Left hindlimb (tissue), 1 donor: ENCODE measurements at places on chromosomes 13 and 19.

- DNase-seq = peak; percentile 91
Observed at GRCh38 chr19:9406798-9407352, 28.5 kb downstream of the ZNF266 start.

GRCh38 chr13:20326276-20326675 is 94.2 kb upstream of the GJB6 start:
- DNase-seq = no peak

- no peak for DNase-seq
Observed at GRCh38 chr19:51822946-51823345, 28.0 kb downstream of the FPR3 start.

- no peak for DNase-seq
Observed at GRCh38 chr13:77779552-77780272, 82.2 kb downstream of the SLAIN1 start.

GRCh38 chr13:106063591-106064313 is 471.7 kb downstream of the EFNB2 start:
- no peak for DNase-seq

DNA sequence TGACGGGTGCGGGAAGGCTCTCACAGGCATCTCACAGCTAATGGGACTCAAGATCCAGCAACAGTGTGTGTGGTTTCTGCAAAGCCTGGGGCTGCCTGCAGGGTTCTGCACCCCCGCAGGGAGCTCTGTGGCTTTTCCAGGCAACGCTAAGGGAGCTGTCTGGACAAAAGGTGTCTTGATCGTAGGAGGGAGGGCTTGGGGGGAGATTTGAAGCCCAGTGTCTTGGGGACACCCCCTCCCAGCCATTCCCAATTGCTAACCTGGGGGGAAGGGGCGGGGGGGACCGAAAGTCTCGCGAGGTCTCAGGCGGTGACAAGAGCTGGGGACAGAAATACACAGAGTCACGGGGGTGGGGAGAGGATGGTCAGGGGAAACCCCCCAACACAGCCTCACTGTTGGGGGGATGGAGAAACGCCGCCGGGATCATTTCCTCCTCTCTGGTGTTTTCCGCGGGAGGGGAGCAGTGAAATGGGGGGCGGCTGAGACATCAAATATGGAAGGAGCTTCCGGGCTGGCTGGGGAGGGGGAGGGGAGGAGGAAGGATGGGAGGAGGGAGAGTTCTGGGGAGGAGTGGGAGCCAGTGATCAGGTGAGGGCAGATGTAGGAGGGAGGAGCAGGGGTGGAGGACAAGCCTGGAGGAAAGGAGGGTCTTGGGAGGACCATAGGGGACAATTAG is 13.3 kb downstream of the KCNC3 start:
- DNase-seq = no peak

- DNase-seq = no peak
Observed at GRCh38 chr13:74751739-74752138, 617.5 kb upstream of the KLF12 start.

DNA sequence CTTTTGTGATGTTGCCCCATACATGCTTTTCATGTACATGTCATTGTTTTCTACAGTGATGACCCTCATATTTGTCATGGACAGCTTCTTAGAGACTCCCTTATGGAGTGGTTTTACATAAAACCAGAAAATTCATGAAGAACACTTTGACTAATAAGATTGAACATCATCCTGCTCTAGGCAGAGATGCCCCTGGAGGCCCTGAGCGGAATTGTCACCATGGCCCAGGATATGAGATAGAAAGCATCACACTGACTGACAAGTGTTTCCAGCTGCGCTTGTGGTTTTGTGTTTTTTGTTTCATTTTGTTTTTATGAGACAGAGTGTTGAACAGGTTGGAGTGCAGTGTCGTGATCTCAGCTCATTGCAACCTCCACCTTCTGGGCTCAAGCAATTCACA is 22.2 kb downstream of the ZNF701 start:
- DNase-seq = no peak

DNA sequence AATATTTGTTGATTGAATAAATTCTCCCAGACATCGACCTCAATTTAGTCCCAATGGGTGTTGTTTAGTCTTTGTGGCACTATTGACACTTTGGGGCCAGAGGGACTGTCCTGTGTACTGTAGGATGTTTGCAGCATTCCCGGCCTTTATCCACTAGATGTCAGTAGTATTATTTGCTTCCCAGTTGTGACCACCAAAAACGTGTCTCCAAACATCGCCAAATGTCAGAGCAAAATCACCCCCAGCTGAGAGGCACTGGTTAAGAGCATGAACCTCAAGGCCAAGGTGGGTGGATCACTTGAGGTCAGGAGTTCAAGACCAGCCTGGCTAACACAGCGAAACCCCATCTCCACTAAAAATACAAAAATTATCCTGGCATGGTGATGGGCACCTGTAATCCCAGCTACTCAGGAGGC is 15.4 kb downstream of the NLRP12 start:
- no peak for DNase-seq

- DNase-seq = no peak
Observed at GRCh38 chr13:94674609-94675348, 37.6 kb downstream of the SOX21 start.

DNA sequence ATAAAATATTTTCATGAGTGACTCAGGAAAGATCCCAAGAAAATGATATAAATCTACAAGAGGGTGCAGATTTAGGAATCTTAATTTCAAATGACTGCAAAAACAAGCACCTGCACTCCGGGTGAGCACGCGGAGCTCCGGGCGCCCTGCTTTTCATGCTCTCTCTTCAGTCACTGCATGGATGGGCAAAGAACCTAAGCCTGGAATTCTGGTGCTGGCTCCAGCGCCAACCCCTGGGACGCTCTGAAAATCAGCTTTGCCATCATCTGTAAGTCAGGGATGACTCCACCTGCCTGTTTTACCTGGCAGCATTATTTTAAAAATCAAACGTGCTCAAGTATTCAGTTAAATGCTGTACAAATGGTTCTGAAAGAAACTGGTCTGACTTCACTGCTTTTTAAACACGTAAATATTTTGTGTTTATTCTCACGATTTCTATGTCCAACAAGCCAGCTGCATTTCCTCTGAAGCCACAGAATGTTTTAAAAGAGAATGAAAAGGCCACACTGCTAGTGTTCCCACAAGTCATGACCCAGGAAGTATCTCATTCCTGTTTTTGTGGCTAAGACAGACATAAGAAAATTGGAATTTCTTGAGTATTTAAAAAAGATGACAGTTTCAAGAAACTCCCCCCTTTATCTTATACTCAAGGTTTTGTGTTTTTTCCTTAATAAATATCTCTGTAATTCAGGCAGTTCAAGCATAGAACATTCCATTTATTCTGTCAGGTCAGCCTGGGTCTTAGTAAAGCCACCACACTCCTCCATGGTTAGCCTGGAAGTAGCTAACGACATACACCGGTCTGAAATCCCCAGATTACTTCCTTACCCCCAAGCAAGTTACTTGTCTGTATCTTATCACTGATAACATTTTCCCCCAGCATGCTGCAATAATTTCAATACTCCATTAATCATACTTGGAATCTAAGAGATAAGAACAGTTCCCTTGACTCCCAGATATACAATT is 81.1 kb downstream of the COL4A1 start:
- no peak for DNase-seq

DNA sequence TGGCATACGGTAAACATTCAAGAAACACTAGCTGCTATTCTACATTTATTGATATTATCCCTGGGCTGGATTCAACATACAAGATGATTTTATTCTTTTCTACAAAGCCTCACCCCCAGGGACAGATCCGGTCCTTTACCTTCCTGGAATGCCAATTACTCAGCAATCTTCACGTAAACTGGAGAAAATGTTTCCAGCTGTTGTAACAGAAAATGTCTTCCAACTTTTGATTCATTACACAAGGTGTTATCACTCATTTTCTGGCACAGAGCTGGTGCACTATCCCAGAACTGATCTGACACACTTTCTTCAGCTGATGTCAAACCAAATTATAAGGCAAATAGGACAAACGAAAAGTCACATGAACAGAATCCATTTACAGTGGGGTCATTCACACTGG is 33.1 kb downstream of the DCLK1 start:
- DNase-seq = no peak

DNA sequence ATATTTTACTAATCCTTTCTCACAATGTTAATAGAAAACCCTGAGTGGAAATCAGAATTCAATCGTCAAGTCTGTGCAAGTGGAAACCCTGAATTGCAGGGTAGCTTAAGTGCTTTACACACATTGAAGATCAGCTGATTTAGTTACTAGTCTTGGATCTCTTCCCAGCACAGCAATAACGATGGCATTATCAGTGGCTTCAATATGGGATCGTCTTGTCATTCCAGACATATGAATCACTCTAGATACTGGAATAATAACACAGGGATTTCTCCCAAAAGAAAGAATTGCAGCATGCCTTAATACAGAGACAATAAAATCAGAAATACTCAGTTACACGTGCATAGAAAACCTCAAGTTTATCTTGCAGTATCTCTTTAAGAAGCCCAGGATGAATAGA is 12.6 kb upstream of the METTL21C start:
- no peak for DNase-seq

DNA sequence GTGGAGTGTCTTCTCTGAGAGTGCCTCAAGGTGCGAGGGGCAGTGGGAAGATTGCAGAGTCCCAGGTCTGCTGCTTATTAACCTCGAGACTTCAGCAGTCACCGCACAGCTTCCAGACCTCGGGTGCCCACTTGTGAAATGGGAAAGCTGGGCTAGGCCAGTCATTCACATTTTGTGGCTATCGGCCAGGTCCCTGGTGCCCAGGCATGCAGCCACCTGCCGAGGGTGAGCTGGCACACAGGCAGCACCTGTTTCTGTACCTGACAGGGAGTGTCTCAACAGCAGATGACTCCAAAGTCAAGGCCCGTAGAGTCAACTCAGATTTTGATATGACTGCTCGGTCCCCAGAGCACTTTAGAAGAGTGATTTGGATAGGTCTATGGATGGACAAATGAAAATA is 21.9 kb downstream of the UQCRFS1 start:
- no peak for DNase-seq

DNA sequence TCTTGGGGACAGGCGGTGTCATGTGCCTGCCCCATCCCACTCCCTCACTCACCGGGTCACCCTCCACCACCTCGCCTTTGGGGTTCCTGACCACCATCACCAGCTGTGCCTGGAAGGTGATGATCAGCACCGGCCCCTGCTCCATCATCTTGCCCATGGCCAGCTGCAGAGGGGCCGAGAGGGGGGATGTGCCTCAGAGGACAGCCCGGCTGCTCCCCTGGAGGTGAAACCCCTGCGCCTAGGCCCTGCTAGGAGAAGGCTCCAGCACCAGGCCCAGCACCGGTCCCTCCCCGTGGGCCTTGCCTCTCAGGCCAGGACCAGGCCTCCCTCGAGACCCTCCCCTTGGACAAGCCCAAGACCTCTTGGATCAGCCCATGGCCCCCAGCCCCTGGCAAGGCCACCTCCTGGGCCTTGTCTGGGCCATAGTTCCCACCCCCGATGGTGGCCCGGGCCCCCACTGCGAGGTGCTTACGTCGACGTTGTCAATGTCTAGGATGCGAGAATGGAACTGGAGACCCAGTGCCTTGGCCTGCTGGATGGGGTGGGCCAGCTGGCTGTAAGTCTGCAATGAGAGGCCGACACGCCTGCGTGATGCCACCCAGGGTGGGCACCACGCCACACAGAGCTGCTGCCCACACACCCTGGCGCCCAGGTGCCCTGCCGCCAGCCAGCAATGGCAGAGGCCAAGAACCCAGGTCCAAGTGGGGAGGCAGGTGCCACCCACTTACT is 1.8 kb upstream of the CTXN1 start:
- DNase-seq = no peak

DNA sequence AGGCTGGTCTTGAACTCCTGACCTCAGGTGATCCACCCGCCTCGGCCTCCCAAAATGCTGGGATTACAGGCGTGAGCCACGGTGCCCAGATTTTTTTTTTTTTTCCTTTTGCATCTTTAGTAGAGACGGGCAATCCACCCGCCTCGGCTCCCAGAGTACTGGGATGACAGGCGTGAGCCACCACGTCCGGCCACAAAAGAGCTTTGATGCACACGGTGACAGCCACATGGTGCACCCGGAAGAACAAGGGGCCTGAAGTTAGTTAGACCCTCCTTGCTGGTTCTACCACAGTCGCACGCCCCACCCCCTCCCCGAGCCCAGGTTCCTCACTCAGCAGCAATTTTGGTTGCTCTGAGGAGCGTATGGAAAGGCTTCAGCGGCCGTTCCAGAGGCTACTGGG is 54.2 kb upstream of the USE1 start:
- DNase-seq = no peak

GRCh38 chr13:42864952-42865767 is 83.8 kb downstream of the FAM216B start:
- no peak for DNase-seq

- DNase-seq = peak; percentile 71
Observed at GRCh38 chr19:30391554-30392551, 19.7 kb downstream of the ZNF536 start.

DNA sequence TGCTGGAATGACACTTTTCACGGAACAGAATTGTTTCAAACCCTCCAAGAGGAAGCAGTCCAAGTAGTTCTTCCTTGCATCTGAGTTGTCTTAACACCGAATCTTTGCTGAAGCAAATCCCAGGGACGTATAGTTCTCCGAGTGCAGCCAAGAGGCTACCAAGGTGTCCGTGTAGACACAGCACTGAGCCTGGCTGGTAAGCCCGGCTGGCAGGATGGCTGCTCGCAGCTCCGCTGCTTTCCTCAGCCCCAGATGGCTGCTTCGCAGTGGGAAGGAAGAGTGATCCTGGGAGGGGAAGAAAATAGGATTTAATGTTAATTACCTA is 105.0 kb downstream of the SLC7A1 start:
- DNase-seq = no peak

DNA sequence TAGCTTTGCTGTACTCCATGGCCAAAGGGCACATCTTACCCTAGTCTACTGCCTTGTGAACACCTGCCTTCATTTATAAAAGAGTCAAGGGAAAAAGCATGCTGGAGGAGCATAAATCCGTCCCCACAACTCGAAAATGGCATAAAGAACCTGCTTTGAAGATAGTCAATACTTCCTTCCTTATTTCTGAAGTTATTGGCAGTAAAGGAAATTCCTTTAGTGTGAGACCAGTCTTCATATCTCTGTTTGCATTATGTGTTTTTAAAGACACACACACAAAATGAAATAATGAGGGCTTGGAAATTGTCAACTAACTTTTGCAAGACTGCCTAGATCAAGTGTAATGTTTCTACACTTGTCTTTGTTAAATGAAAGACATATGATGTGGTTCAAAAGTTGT is 408.4 kb downstream of the SPRY2 start:
- no peak for DNase-seq

DNA sequence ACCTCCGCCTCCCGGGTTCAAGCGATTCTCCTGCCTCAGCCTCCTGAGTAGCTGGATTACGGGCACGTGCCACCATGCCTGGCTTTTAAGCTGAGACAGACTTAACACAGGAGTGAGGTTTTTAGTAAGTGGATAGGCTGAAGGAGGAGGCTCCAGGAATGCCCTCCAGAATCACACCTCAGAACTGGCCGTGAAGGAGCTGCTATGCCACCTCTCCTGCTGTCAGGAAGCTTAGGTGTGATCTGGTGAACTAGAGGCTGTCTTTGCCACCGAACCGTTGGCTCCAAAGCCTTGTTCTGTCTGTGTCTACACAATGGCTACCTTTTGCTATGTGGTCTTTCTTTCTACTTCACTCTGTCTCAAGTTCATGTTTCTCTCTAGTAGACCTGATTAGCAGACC is 4.2 kb downstream of the PDCD2L start:
- DNase-seq = no peak
